ENCODE measurements at places on chromosomes 12 and 14. TPM values are rescaled to one million over a fixed set of nuclear protein-coding genes. Genes with fewer than 3 reads are reported as not detected.

Gene NOS1
- 1.3 TPM for polyA plus RNA-seq

Gene HHIPL1
- polyA plus RNA-seq, result 0.32 TPM

Gene TMCC3
- polyA plus RNA-seq, result 6.7 TPM

Gene CAPZA3
- polyA plus RNA-seq, result 0.88 TPM

GRCh38 chr14:103220134-103220981 is 97.1 kb downstream of the TNFAIP2 start:
- no peak for DNase-seq

- no peak for DNase-seq
Measured at GRCh38 chr12:72094490-72094889, 155.8 kb downstream of the TPH2 start.

- DNase-seq, result no peak
Measured at GRCh38 chr14:95493503-95493902, 22.9 kb downstream of the SYNE3 start.

DNA sequence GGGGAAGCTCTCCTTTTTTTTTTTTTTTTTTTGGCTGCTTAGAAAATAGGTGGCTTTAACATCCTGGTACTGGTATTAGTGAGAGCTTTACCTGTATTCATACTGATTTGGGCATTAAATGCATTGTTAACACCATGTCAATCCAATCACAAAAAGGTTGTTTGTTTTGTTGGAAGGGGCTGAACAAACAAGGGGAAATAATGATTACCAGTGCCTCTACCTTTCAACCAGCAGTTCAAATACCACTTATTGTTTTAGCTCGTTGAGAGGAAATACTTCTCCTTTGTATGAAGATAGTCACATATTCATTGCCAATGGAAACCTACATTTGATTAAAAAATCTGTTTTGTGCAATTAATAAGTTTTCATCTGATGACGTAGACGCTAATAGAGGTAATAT is 72.9 kb downstream of the MIPOL1 start:
- DNase-seq, result no peak

DNA sequence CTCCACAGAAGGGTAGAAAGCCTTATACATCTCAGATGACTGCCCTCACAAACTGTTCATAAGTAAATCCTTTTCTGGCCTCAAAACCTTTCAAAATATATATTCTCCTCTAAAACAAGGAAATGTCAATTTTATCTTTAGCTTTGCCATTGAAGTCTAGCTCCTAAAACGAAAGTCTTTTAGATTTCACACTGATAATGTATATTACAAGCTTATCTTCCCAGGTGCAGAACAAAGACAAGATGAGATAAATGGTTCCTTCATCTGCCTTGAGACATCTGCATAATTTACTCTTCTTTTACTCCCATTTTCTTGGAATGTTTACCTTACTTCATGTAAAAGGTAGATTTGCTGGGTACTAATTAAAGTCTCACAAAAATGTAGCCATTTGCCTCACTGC is 257.1 kb downstream of the SYT10 start:
- no peak for DNase-seq

DNA sequence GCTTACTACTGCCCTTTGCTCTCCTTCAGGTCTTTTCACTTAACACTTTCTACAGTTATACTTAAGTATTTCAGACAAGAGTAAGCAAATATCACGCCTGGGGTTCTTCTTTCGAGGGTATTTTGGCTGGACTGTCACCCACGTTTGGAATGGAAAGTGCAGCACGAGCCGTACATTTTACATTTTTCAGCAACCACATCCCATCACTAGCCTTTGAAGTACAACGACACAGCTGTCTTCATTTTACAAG is 349 bp upstream of the FAM177A1 start:
- no peak for DNase-seq

GRCh38 chr14:102415671-102416070 is 52.9 kb downstream of the TECPR2 start:
- no peak for DNase-seq

Data from kidney (tissue), 22 donors.